AG09319 (cell line): ENCODE measurements at places on chromosomes 3 and 15.

DNA sequence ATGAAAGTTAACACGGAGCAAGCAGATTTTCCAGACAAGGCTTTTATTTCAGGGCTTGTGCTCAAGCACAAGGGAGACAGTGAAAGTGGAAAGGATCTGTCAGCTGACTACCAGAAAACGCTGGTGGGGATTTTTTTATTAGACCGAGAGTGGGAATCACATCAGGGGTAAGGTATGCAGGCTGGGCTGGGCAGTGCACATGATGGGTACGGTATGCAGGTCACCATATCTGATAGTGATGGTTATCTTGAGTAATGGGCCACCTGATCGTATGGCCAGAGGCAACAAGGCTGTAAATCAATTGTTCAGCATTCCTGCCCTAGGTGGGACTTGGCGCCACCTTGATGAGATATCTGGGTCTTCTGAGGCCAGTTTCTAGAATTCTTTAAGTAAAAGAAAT lies 36.9 kb upstream of the PIAS1 start:
- DNase-seq = no peak

DNA sequence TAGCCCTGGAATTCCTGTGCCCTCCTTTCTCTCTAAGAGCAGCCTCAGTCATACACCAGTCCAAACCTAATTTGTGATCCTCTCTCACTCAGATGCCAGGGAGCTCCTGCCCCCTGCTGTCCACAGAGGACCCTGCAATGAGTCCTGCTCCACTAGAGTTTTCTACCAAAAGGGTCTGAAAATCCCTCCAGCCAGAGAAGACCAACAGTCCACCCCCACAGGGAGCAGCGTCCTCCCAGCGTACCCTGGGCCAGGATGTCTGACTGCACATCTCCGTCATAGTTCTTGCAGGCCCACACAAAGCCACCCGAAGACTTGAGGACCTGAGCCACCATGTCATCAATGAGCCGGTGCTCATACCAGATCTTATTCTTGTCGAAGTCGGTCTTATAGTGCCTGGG lies 15.4 kb downstream of the IDH2 start:
- no peak for DNase-seq

- no peak for DNase-seq
Observed at GRCh38 chr15:53834214-53834613, 74.8 kb upstream of the WDR72 start.

DNA sequence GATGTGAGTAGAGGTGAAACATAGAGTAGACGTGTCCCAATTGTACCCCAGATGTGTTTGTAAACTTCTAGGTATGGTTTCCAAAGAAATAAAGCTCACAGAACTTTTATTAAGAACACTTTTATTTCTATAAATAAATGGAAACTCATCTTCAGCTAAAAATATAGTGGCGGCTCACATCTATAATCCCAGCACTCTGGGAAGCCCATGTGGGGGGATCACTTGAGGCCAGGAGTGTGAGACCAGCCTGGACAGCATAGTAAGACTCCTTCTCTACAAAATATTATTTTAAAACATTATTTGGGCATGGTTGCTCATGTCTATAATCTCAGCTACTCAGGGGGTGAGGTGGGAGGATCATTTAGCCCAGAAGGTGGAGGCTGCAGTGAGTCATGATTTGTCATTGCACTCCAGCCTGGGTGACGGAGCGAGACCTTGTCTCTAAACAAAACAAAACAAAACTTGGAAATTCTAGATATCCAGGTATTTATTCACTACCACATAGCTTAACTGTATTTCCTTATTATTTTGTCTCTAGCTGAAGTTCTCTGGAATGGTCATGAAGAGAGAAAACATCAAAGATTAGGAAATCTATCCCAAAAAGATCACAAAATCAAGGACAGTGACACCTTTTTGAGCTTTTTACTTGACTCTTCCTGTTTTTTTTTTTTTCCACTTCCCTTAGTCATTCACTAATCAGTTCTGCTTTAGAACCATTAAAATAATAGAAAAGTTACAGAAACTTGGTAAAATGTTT lies 258.1 kb downstream of the TIGIT start:
- DNase-seq = no peak

DNA sequence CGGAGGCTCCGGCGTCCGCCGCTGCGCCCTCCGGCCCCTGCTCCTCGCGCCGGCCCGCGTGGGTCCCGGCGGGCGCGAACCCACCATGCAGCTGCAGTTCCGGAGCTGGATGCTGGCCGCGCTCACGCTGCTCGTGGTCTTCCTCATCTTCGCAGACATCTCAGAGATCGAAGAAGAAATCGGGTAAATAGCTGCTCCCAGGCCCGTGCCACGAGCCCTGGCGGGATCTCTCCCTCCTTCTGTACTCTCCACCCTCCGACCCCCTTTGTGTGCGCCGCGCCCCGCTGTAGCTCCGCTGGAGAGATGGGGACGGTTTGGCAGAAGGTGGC lies 263 bp downstream of the ST8SIA2 start:
- no peak for DNase-seq

DNA sequence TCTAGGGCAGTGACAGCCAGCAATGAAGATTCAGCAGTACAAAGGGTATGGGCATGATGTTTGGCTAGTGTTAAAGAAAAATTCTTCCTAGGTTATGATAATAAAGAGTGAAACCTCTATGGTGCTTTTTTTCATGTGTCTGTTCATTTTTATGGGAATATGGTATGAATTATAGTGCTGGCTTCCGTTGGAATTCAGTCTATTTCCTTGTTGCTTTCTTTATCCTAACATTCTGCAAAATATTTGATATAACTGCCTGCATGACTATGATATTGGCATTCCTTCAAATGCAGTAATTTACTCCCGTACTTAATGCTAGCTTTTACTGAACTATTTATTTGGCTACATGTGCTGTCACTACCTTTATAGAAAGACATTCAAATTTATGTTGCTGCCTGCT lies 57.6 kb upstream of the ATP11B start:
- peak; percentile 4 for DNase-seq

DNA sequence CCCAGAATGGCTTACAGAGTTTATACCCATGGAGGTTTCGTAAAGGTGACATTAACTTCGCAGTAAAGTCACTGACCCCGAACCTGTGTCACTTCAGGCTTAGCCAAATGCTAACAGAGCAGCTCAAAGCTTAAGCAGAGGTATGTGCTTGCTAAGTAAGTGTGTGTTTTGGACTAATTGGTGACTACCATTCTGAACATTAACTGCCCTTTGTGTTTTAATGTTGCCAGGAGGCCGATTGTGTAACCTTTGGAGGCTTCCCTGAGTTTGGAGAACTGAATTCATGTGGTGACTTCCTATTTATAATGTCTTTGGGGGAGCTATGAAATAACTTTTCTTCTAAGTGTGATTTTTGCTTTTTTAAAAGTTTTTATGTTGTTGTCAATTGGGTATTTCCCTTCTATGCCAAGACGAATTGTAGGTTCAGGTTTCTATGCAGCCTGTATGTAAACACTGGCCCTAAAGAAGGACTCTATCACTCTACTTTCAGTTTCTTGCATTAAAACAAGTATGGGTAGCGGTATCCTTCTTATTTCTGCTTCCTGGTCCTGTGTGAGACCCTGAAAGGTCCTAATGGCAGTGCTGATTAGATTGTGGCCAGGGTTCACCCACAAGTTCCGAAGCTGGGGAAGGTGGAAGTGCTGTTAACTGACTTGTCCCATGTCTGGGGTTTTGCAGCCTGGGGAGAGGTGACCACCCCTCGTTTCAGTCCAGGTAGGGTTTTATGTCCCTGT lies 86.3 kb downstream of the IGF1R start:
- no peak for DNase-seq

DNA sequence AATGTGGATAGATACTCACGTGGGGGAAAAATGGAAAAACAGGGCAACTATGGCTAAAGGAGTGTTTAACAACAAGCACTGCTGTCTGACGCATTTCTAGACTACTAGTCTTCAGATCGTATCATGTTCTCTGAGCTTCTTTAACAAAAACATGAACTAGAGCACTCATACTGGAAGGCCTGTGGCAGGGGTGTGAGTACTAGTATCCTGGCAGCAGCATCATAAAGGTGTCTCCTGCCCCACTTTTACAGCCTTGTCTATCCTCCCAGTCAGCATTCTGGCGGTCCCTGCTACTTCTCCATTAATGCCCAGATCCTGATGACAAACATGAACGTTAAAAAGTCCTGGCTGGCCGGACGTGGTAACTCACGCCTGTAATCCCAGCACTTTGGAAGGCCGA lies 4.0 kb downstream of the FMN1 start:
- DNase-seq = no peak

DNA sequence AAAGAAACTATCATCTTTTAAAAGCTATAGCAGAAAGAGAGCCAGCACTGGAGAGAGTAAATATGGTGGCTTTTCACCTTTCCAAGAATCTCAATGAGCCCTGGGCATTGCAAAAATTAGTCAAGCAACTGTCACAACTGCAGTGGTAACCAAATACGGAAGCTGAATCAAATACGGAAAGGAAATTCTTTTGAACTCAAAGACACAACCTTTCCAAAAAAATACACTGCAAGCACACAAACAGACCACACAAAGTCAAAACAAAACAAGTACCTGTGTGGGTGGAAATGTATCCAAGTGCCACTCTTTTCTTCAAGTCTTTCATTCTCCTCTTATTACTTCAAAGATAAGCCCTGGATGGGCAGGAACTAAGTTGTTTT lies 17.6 kb downstream of the VGLL4 start:
- DNase-seq = no peak

DNA sequence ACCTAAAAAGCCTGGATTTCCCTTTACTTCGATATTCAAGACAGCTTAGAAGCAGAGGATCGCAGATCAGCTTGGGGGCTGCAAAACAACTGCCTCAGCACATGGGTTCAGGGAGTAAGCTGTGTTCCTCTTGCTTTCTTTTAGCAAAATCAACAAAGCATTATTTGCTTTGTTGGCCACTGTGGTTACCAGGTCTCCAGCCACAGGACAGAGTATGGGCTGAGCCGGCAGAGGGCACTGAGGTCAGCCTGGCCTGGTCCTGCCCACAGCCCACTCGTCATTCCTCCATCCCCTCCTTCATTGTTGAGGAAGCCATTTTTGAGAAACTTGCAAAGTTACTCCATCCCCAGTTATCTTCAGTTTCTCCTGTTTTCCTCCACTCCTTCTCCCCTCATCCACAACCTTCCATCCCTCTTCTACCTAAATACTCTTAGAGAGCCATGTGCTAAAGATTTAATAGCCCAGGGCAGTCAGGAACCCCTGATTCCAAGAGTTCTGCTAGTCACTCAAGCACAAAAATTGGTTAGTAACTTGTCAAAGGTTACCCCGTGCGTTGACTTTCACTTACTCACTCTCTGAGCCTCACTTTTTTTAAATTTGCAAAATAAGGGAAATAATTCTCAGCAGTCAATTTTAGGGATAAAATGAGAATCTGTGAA lies 60.0 kb upstream of the HES1 start:
- no peak for DNase-seq

DNA sequence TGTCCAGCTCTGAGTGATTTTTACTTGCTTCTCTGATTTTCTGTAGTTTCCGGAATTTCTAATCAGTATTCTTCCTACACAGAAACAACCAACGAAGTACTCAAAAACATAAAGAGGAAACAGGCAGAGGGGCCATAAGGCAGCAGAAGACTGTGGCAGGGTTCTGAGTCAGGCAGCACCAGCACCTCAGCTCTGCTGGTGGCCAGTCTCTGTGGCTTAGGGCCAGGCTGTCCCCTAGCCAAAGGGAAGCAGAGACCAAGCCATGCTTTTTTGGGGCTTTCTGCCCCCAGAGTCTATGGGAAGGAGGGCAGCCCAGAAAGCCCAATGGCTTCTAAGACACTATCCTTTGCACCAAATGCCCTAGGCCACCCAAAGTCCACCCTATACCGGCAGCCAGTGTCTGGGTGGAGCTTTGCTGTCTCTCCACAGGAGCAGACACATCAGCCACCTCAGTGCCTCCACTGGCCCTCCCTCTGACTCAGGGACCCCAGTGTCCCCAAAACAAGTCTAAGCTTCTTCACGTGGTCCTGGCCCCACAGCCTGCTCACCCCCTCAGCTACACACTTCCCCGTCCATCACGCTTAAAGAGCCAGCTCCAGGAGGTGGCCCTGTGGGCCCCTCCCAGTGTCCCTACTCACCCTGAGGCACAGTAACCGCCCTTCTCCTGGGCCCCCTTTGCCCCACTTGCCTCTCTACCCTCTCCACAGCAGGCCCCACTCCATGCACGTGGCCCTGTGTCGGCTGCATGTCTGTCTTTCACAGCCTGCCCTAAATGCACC lies 46.2 kb downstream of the CCDC12 start:
- DNase-seq = no peak

- no peak for DNase-seq
Observed at GRCh38 chr3:27354588-27355203, 14.5 kb downstream of the NEK10 start.

GRCh38 chr3:65706301-65706700 lies 332.4 kb downstream of the MAGI1 start:
- DNase-seq = no peak

- DNase-seq = no peak
Observed at GRCh38 chr3:34258271-34258998, 460.0 kb downstream of the PDCD6IP start.

- no peak for DNase-seq
Observed at GRCh38 chr3:123385499-123385898, 63.4 kb downstream of the ADCY5 start.

DNA sequence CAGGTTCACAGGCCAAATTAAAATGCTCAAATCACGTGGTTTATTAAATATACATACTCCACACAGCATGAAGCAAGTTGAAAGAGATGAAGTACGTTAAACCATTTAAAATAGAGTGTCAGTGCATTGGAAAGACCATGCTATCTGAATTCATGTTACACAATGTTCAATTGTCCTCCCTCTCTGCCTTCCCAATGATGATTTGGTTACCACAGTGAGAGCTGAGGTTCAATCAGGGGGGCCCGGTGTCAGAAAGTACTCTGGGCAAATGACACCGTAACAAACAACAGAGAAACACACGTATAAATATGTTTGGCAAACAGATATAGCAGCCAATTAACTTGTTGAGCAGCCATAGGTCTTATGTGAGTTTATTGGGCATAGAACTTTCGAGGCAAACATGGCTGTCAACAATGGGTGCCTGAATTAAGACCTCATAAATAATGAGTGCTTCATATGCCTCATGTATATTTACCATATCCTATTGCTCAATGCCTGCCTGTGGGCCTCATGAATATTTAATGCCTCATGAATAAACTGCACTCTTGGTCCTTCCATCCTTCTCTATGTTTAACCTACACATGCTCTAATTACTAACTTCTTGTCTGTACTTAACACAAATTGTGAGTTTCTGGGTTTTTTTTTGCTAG lies 641.5 kb downstream of the PLOD2 start:
- no peak for DNase-seq
